Renal pelvis (tissue), 12 donors: ENCODE measurements at places on chromosomes 16 and 17. TPM values are rescaled to one million over a fixed set of nuclear protein-coding genes. Genes with fewer than 3 reads are reported as not detected.
A peak's percentile ranks its signal among the peaks of the same experiment; 100 is the strongest.

Gene C1QTNF1
- polyA plus RNA-seq, result 2.2 TPM

Gene KRT25
- polyA plus RNA-seq, result not detected

Gene CD300LB
- polyA plus RNA-seq, result not detected

Gene WIPF2
- 25.9 TPM for polyA plus RNA-seq

Gene MMP2
- polyA plus RNA-seq, result 206 TPM

Gene COPZ2
- polyA plus RNA-seq, result 18.0 TPM

Gene KRTAP4-1
- not detected for polyA plus RNA-seq

DNA sequence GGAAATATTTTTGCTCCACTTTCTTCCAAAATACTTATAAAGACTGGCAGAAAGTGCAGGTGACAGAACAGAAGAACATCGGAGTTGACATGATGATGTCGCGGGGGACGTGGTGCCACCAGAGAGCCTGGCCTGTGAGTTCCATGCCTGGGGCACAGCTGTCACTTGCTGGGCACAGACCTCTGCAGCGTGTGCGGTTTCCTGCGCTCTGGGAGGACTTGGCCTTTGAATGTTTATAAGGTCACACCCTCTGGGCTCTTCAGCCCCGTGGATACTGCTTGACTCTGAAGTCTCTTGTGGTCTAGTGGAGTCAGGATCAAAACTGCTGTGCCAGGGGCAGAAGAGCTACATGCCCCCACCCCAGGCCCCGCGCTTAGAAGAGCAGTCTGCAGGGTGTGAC is 357.9 kb downstream of the SLC39A11 start:
- DNase-seq, result no peak

- DNase-seq, result no peak
Measured at GRCh38 chr17:61583242-61583641, 7.8 kb downstream of the NACA2 start.

DNA sequence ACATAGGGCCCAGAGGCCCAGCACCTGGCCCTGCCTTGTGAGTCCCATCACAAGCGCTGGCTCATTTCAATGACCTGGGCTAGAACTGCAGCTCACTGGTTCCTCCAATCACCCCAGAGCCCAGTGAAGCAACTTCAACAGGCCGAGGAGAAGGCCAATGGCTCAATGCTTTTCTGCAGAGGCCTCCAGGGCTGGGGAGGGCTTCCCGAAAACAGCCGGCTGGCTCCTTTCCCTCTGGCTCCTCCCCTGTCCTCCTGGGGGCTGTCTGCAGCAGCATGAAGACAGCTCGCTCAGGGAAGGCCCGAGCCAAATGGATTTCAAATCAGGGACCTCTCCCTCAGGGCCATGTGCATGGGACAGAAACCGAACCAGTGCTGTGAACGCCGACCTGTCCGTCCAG is 121.6 kb downstream of the ZNF423 start:
- DNase-seq, result no peak

DNA sequence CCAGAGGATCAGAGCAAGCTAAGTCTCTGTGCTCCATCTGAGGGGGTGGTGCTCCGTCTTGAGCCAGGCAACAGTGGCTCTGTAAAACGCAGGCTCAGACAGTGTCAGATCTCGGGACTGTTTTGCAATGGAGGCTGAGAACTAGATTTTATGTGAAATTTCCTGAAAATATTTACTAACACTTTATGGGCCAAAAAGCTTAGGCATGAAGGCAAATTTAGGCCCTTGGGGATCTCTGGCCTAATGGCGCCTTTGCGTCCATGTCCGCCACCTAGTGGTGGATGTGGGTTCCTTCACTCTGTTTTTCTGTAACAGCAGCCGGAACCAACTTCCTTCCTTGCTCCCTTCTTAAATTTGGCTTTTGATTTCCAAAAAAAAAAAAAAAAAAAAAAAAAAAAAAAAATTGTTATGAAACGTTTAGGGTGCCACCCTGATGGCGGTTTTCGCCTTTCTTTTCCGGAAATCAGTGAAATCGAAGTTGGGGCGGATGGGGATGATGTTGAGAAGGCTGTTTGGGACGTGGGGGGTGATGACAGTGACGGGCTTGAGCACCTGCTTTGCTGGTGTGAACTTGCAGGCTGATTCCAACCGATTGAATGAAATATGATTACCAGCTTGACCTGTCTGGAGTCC is 14.0 kb upstream of the ELAC2 start:
- DNase-seq, result no peak

DNA sequence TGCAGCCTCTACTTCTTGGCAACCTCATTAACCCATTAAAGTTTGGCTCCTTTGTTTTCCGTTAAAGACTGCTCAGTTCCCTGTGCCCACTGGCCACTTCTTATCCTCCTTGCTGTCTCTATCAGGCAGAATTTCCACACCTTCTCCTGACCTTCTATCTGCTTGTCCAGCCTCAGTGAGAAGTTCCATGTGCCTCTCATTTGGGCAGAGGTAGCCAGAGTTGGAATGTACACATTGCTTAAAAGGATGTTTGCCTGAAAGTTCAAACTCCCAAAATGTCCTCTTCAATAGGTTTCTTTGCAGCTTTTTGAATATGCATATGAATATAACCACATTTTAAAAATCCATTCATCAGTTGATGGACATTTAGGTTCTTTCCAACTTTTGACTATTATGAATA is 47.0 kb downstream of the HSD17B2 start:
- no peak for DNase-seq

GRCh38 chr16:12225806-12226465 is 249.4 kb downstream of the SNX29 start:
- DNase-seq, result no peak

DNA sequence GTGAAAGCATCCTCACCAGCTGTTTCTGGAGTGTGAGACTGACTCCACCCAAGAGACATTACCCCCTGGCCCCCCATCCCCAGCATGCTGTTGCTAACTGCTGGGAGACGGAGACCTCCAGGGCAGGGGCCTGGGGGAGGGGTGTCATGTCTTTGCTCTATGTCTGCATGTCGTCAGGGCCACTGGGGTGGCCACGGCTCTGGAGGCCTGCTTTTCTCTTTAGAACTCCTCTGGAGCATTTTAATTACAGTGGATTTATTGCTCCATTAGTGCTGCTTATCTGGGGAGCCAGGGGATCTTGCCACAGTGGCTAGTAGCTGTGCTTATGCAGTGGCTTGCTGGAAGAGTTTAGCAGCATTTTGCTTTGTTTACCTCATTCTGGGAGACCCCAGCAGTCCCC is 32.3 kb downstream of the CLEC16A start:
- DNase-seq, result peak; percentile 83

GRCh38 chr16:27181019-27181790 is 22.1 kb upstream of the KDM8 start:
- no peak for DNase-seq

DNA sequence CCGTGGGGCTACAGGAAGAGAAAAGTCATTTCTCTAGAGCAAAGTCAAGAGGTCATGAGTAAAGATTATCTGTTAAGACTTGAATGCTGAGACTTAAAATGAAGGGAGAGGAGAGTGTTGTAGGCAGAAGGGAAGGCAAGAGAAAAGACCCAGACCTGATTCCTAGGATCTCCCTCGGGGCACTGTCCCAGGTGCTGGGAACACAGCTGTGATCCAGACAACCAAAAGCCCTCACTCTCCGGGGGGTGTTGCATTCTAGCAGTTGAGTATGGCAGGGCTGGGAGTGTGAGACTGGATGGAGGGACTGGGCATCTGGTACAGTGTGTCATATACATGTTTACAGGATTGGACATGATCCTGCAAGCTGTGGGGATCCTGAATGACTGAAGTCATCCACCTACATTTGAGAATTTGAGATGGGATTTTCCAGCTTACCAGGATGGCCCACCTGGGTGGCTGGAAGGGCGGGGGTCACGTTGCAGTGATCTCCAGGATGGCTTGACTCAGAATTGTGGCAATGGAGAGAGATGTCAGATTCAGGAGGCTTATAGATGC is 29.1 kb downstream of the ARSG start:
- DNase-seq, result no peak

DNA sequence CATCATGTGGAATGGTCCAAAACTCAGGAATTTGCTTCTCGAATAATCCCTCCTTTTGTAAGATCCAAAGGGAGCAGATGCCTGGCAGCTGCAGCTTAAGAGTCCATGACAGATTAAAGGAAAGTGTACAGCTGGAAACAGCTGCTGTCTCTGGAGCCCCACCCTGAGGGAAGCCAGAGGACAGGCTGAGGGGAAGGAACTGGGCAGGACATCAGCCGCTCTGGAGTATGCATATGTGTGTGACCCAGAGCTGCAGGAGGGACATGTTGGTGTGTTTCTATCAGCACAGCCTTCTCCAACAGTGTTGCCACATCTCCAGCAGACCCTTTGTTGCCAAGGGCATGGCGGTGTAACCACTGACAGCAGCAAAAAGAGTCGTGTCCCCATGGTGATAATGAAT is 46.2 kb downstream of the CYB561 start:
- DNase-seq, result peak; percentile 85

DNA sequence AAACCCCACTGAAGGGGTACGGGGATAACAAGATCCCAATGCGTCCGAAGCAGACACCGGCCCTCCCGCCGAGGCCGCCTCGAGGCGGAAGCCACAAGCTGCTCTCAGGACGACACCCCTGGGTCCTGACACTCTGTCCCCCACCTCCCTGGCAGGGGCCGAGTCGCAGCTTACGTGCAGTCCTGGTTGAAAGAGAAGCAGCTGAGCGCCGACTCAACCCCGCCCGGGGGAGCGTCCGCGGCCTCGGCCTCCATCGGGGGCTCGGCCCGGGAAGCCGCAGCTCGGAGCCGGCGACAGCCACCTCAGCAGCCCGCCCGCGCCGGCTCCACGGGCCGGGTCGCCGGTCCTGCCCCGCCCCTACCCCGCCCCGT is at the start of gene WIPI1:
Gene WIPI1, minus strand, starts transcription at position 329 of the 371 bp plus-strand sequence. Its CDS starts 75 bp downstream, at position 254.
- DNase-seq, result no peak

DNA sequence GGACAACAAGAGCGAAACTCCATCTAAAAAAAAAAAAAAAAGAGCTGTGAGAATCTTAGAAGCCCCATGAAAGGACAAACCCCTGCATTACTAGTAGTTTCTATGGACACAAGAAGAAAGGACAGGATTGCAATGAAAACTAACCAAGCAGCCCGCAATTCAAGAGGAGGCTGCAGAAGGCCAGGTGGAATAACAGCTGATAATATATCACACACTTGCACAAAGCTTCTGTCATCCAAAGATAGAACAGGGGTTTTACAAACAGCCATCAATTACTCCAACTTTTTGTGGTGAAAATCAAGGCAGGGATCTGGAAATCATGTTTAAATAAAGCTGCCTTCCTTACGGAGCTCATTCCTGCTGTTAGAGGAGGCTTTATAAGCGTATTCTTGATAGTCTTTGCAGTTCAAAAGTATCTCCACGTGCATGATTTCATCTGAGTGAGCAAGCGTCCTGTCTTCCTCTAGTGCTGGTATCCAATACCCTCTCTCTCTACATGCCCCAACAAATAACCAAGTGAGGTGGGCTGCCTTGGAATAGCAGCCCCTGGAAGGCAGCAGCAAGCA is 23.1 kb upstream of the TMEM94 start:
- DNase-seq, result no peak

DNA sequence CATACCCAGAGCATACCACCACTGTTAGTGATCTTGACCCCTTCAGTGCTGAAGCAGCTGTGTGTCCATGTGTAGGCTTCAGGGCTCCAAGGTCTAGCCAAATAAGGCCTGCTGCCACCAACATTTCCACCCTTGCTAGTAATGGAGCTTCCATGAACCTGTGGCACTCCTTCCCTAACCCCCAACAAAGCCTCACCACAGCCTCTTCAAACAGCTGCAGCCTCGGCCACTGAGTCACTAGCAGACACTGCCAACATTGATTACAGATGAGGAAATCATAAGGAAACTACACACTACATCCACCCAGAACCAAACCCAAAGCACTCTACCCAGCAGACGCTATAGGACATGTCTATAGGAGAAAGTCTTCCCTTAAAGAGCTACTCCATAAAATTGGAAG is 610.7 kb downstream of the KCNJ2 start:
- DNase-seq, result no peak

- peak; percentile 61 for DNase-seq
Measured at GRCh38 chr16:17304491-17305119, 166.2 kb downstream of the XYLT1 start.

GRCh38 chr16:10266809-10267208 is 84.6 kb upstream of the GRIN2A start:
- DNase-seq, result no peak

- no peak for DNase-seq
Measured at GRCh38 chr16:88552815-88553214, 17.4 kb upstream of the ZC3H18 start.

GRCh38 chr16:58399718-58400633 is 7.7 kb downstream of the GINS3 start:
- no peak for DNase-seq
